ENCODE measurements at places on chromosomes 13 and 19.

GRCh38 chr19:57633832-57634131 lies 814 bp downstream of the ZNF211 start:
- no peak for DNase-seq

DNA sequence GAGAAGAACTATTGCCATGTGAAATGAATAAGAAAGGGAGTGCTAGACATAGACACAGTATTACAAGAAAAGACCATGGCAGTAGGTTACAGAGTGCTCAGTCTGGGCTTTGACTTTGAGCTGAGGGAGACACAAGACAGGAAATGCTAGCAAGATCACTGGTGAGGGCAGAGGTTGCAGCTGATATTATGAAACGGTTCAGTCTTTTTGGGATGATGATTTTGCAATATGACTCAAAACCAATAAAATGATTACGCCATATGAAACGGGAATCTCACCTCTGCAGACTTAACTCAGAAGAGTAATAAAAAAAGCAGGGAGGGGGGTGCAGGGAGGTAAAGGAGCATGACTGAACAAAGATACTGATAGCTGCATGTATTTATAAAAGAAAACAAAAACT lies 123.1 kb downstream of the RBM26 start:
- no peak for DNase-seq

DNA sequence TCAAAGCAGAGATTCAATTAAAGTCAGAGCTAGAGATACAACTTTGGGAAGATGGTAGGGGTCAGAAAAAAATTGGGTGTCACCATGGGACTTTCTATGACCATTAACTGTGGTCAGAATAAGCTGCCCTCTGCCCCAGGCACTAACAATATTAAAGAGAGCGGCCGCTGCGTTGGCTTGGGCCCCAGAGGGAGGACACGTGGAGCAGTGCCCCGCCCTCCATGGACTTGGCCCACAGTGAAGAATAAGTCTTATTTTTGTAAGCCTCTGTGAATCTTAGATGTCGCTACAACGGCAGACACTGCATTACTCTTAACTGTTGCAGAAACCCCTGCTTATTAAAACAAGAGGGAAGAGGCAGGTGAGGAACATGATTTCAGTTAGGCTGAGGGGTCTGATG lies 172.7 kb downstream of the UQCRFS1 start:
- no peak for DNase-seq

DNA sequence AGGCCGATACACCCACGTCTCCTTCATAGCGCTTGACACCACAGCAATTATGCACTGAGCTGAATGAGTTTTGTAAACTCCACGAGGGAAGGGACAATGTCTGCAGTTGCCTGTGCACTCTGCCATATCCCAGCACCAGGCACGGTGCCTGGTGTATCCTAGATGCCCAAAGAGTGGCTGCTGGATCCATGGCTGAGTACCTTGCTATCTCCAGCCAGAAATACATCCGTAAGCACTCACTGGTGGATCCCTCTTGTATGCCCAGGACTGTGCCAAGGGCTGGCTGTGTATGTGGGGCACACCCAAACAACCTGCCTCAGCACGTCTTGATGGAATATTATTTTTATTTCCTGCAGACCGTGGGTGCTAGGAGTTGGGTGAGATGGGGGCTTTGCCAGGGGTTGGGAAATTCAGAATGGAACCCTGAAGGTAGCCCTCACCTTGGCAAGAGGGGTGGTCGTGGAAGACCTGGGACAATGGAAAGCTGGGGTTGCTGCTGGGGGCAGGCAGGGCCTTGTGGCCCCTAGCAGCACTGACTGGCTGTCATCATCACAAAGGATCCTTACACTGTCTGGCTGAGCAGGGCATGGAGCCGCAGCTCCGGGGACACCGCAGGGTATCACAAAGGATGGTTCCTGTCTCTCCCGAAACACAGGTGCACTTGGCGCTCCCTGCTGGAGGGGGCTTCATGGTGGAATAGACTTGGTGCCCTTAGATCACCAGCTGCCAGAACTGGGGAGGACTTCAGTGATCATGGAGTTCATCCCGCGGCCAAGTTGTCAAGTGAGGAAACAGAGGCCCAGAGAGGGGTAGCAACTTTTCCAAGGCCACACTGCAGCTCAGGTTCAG lies 131.3 kb downstream of the URI1 start:
- no peak for DNase-seq

DNA sequence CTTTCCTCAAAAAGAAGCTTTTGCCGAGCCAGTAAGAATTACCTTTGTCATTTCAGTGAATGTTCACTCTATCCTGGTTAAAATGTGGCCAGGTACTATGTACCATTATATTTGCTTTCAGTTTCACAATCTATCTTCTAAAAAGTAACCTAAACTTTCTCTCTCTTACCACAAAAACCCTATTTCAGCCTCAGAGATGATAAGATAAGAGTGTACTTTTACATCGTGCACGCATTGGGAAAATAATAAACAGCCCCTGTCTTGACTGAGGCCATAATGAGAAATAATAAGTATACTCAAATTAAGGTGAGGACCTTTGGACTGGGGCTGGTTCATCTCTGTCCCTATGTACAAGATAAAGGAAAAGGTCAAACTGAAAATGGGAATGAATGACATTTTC lies 77.7 kb downstream of the ZNF726 start:
- no peak for DNase-seq

- DNase-seq: no peak
Measured at GRCh38 chr13:41928323-41928722, 32.6 kb downstream of the VWA8 start.

DNA sequence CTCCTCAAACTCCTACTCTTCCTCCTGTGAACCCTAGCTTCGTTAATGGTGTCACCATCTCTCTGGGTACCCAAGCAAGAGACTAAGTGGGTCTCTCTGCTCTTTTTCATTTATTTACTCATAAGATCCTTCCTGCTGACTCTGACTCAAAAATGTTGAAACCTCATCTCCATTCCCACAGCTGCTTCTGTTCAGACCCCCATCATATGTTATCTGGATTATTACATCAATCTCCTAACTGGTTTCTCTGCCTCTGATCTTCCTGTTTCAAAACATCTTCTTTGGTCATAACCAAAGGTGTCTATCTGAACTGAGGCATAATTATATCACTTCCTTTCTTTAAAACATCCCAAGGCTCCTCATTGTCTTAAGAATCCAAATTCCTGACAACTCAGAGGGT lies 2.0 kb upstream of the MEDAG start:
- no peak for DNase-seq

DNA sequence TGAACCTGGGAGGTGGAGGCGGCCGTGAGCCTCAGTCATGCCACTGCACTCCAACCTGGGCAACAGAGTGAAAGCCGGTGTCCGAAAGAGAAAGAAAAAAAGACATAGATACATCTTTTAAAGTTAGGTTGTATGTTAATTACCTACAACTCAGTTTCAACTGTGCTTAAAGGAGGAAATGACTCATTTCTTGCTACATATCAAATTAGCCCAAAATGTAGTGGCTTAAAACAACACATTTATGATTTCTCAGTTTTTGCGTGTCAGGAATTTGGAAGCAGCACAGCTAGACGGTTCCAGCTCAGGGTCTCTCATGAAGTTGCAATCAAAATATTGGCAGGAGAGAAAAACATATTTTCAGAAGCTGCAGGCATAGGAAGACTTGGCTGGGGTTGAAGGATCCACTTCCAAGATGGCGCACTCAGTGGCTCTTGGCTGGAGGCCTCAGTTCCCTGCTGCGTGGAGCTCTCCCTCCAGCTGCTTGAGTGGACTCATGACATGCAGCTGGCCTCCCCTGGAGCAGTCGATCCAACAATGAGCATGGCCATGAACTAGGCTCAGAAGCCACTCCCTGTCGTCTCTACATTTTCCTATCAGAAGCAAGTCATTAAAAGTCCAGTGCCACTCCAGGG lies 7.1 kb downstream of the LDLR start:
- no peak for DNase-seq

DNA sequence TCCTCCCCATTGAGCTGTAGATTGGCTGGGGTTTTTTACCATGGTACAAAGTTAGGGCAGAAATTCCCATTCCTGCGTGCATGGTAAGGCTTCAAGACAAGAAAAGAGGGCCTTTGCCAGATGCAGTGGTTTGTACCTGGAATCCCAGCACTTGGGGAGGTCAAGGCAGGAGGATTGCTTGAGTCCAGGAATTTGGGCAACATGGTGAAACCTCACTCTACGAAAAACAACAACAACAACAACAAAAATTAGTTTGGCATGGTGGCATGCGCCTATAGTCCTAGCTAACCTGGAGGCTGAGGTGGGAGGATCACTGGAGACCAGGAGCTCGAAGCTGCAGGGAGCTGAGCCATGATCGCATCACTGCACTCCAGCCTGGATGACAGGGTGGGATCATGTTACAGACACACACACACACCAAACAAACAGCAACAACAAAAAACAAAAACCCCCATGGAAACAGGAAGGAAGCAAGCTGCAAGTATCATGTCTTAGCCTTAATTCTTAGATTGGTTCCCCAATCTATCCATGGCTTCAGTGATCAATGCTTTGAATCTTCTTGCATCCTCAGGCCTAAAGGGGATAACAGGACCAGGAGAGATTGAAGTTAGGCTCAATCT lies 5.5 kb upstream of the WTIP start:
- DNase-seq: no peak

- DNase-seq: no peak
Measured at GRCh38 chr13:19618977-19619376, 14.5 kb upstream of the MPHOSPH8 start.

DNA sequence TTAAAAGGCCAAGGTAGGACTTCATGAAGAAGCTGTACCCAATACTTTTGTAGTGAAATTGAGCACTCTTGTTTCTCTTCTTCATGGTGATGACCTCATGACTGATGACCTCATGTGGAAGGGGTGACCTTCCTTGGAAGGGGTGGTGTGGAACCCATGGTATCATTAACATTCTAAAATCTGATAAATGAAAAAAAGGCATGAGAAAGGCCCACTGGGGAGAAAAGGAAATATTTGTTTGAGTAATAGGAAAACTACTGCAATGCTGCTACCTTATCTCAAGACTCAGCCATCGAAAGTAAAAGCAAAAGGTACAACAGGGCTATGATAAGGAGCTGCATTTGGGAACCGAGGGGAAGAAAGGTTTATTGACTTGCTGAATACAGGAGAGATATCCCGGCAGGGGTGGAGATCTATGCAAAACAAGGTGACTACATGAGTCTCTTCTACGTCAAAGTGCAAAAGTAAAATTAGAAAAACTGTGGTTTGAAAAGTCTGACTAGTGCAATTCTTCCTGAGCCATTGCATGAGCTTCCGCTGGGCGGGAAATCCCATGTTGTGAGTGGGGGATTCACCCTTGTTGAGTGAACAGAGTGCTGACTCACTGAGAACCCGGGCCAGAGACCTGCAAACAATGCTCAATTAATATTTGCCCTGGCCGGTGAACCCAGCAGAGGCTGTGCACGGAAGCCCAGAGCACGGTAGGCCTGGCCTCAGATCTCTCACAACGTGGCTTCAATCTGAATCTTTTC lies 138.9 kb upstream of the RFC3 start:
- peak; percentile 46 for DNase-seq

DNA sequence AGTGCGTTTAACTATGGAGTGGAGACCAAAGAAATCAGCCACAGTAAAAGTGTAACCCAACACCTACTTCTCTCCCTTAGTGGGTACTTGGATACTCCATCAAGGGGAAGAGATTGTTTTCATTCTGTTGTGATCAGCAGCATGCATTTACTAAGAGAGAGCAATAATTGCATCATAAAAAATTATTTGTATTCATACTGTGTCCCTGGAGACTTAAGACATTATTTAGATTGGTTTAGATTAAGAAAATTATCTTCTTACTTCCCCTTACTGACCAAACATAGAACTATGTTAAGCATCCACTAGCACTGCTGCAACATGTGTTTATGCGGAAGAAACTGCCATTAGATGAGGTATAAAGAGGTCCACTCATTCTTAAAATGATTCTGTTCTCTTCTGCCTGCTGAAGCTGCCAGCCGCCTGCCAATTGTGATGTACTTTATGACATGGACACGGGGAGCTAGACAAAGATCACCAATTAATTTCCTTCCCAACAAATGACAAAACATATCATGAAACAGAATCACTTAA lies 738.5 kb downstream of the DIAPH3 start:
- no peak for DNase-seq

DNA sequence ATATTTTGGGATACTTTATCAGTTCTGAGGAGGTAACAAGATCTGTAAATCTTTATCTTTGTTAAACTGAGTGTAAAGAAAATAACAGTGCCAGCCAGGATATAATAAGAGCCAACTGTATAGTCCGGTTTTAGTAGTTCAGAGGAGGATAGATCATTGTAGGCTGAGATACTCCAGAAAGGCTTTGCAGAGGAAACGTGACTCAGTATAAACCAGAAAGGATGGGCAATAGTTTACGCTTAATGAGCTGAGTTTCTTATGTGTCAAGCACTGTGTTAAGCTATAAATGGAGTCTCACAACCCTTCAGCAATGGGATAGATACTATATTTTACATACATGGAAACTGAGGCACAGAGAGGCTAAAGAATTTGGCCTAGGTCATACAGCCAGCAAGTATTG lies 3.8 kb downstream of the RFXAP start:
- DNase-seq: no peak

DNA sequence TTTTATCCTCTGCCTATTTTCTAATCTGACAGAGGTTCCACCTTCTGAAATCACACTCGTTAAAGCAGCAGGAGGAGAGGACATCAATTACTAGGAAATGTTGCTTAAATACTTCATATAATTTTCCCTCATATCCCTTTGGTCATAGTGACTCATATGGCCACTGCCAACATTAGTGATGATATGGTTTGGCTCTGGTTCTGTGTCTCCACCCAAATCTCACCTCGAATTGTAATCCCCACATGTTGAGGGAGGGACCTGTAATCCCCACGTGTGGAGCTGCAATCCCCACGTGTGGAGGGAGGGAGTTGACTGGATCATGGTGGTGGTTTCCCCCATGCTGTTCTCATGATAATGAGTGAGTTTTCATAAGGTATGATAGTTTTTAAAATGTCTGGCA lies 618.4 kb upstream of the SLITRK5 start:
- no peak for DNase-seq

DNA sequence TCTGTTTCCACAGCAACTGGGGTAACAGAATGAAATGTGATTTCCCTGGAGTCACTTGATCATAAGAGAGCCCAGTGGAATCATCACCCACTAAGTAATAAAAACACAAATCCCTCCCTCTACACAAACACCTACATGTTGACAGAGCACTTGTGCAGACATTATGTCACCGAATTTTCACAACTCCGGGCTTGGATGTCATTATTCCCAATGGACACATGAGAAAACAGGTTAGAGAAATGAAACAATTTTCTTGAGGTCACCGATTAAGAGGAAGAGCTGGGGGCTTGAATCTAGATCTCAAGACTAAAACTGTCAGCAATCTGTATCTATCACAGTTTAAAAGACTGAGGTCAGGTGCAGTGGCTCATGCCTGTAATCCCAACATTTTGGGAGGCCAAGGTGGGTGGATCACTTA lies 3.1 kb downstream of the XRCC1 start:
- no peak for DNase-seq

- no peak for DNase-seq
Measured at GRCh38 chr19:22526661-22527272, 104.6 kb upstream of the ZNF98 start.
